SHP77 treated with DMSO at 0.1 percent for 48 hours (cell line): ENCODE measurements at places on chromosomes 16 and 17.

DNA sequence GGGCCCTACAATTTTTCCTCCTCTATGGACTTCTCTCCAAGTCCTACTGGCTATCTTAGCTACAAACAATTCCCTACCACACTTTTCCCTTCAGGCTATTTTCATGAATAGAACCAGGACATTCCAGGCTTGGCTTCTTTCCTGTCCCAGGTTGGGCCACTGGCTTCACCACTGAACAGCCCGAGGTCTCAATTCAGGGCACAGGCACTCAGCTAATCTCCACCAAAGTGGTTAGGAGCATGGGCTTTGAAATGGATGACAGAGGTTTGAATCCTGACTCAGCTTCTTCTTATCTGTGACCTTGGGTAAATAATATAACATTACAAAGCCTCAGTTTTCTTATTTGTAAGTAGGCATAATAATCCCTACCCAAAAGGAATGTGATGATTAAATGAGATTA, 50.9 kb upstream of the ZNF629 start:
- DNase-seq, result no peak

DNA sequence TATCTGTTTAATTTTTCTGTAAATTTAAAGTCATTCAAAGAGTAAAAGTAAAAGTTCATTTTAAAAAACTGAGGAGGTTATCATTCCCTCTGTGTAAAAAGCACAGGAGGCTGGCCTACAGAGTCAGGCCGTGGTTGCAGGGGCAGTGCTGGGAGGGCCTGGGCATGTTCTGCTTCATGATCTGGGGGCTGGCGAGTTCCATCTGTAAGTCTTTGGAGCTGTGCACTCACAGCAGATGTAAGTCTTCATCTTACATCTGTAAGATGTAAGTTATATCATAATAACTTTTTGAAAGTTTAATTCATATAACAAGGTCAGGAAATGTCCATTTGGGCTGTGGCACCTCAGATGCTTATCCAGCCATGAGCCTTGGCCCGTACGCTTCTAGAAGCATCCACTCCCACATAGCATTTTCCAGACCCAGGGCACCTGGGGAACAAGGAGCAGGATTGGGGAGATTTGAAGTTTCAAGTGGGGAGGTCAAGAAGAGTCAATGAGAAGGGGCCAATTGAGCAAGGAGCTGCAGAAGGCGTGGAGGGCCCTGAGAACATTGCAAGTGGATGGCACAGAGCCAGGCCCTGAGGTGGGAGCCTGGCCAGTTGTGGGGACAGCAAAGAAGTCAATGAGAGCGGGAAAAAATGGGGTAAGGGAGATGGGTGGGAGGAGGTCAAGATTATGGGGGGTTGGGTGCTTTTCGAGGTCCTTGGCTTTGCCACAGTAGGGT, 54.1 kb downstream of the TNFRSF13B start:
- no peak for DNase-seq

DNA sequence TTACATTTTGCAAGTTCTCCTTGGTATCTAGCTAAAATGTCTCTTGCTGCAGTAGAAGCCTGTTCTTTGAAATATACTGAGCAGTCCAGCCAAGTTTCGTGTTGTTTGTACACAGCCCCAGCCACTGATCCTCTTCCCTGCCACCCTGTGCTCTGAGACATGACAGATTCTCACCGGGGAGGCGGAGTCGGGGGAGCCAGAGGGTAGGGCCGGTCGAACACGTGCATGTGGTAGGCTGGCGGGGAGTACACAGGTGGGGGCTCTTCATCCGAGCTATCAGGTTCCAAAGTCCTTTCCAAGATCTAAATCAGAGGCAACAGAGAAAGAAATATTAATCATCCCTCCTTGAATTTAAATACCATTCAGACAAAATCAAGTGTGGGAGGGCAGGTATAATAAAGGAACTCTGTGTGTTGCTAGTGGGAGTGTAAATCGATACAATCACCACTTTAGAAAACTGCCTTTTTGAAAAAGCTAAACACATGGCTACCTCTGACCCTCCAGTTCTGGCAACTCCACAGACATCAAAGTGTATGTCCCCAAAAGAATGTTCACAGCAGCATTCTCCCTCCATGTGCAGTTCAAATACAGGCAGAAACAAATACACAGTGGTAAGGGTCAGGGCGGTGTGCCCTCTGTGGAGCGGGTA, 29.7 kb upstream of the MRPS23 start:
- DNase-seq, result no peak

DNA sequence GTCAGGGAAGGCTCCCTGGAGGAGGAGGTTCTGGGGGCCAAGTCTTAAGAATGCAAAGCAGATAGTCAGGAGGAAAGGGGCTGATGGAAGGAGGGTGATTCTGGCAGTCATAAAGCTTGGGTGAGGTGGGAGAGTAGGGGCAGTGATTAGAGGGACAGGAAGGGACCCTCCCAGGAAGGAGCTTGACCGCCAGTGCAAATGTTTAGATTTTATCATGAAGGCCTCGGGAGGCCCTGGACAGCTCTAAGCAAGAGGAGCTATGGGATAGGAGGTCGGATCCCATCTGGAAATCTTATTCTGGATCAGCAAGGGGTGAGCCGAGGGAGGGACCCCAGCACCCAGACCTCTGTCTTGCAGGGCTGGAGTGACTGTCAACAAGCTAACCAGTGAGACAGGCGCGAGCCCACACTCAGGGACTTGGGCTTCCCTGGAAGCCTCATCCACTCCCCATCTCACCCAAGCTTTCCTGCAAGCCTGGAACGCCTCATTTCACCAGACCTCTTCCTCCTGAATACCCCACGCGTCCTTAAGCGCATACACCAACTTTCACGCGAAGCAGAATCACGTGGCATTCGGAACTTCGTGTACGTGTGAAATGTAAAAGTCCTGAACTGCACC, 52.0 kb upstream of the CBX4 start:
- DNase-seq, result no peak

DNA sequence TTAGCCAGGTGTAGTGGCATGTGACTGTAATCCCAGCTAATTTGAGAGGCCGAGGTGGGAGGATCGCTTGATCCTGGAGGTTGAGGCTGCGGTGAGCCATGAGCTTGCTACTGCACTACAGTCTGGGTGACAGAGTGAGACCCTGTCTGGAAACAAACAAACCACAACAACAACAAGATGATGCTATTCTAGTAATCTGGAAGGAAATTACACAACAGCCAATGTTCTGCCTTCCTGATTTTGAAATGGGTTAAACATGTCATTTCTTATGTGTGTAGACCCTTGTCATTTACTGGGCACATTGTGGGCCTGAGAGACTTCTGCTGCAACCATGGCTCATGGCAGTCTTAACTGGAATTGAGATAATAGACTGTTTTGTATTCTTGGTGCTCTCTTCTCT, 5.9 kb downstream of the COQ7 start:
- no peak for DNase-seq

DNA sequence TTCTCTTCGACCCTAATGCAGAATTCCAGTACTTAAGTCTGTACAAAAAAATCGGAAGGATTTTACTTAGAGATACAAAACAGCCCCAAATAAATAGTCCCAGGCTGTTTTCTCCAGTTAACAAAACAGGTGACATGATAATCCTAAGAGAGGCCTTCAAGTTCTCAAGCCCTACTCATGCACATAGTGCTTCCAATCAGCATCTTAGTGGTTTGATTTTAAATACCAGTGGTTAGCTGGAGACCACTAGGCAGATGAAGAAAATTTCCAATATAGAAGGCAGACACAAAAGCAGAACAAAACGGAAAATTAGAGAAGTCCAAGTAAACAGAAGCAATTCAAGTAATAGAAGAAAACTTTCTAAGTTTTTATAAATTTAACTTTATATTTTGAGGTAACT, 5.2 kb upstream of the OR4D2 start:
- no peak for DNase-seq

DNA sequence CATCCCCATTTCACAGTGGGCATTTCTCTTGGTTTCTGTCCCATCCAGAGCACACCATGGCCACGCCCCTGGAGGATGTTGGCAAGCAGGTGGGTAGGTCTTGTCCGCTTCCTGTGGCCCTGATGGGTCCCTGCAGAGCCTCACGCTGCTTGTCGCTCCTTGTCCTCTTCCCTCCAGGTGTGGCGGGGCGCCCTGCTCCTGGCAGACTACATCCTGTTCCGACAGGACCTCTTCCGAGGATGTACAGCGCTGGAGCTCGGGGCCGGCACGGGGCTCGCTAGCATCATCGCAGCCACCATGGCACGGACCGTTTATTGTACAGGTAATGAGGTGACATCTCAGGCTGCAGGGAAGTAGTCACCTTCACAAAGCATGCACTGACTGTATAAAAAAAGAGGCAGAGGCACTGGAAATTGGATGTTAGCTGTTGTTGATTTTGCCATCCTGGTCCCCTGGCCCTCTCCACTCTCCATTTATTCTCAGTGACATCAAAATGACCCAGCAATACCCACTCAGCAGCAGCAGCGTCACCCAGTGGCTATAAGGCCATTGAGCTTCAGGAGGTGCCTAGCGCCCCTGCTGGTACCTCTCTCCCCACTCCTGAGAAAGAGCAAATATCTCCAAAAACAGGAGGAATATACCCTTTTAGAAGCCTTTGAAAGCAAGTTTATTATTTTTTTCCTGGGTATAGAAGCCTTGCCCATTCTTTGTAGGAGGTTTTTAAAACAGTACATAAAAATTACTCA, 13.7 kb downstream of the METTL22 start:
- no peak for DNase-seq

DNA sequence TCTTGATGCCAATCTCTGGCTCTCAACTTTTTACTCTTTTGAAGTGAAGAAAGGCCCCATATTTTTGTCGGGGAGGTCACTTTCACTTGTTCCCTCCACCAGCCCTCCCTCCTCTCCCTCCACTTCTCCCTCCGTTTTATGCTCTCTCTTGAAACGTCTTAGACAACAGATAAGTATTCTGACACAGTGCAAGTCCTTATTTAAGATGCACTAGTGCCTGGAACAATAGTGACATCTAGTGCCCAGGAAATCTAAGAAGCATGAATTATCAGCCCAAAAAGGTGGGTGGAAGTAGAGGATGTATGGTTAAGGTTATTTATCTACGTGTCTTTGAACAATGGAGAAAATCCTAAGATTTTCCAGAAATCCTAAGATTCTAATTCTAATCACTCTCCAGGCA, 17.9 kb downstream of the PSME3IP1 start:
- no peak for DNase-seq
